GM12878 (cell line): ENCODE measurements at places on chromosomes 6 and 20.

GRCh38 chr6:45835721-45836437 lies 179.8 kb downstream of the CLIC5 start:
- DNase-seq: no peak

DNA sequence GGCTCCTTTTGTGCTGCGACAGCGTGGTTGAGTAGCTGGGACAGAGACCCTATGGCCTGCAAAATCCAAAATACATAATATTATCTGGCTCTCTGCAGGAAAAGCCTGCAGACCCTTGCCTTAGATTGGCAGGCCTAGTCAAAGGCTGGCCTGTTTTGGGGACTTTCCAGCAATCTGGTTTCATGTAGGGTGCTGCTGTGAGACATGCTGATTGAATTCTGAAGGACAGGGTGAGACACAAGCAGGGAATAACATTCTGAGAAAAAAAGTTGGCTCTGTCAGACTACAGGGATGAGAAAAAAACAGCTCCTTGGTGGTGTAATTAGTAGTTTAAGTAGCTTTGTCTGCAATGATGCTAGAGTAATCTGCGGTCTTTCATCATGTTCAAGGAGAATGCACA lies 402.7 kb upstream of the AGPAT4 start:
- DNase-seq: no peak

GRCh38 chr20:21149344-21149743 lies 23.5 kb downstream of the KIZ start:
- DNase-seq: no peak

DNA sequence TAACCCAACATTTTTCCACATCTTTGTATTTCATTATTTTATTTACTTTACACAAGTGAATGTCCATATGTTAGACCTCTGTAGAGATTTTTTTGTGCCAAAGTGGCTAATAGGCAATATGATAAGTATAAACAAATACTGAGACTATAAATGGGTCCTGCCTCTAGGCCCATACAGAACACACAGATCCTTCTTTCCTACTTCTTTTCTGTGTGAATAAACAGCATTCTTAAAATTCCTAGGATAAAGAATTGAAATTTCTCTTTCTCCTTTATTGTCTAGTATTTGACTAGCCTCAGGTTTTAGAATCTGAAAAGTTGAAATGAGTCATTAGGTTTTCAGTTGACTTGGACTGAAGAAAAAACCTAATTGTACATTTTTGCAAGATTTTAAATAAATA lies 46.3 kb upstream of the HS3ST5 start:
- no peak for DNase-seq

DNA sequence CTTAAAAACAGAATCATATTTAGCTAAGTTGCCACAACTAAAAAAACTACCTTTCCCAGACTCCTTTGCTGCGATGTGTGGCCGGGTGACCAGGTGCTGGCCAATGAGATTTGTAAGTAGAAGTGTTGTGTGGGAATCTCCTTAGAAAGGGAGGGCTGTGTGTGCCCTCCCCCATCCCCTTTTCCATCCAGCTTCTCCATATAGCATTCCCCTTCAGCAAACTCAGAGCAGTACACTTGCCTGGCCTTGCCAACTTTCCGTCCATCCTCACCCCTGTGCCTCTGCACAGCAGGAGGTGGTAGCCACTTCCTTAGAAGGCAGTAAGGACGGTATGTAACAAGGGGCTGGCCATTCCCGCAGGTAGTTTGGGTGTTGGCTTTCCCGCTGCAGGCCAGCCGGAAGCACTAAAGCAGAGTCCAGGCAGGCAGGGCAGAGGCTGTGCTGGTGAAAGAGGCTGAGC lies 22.3 kb upstream of the KCNK16 start:
- DNase-seq: no peak

DNA sequence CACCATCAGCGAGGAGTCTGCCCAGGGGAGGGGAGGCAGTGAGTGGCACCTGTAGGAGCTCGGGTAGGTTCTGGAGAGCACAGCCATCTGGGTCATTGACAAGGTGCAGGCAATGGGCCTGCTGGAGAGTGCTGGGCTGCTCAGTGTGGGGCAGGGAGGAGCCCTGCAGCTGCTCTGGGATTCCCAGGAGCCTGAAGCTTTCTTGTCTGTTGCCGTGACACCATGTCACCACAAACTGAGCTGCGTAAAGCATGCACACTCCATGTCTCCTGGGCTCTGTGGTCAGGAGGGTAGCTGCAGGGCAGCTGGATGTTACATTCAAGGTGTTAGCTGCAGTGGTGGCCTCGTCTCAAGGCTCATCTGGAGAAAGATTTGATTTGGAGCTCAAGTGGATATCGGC lies 4.5 kb upstream of the SLC22A1 start:
- no peak for DNase-seq

DNA sequence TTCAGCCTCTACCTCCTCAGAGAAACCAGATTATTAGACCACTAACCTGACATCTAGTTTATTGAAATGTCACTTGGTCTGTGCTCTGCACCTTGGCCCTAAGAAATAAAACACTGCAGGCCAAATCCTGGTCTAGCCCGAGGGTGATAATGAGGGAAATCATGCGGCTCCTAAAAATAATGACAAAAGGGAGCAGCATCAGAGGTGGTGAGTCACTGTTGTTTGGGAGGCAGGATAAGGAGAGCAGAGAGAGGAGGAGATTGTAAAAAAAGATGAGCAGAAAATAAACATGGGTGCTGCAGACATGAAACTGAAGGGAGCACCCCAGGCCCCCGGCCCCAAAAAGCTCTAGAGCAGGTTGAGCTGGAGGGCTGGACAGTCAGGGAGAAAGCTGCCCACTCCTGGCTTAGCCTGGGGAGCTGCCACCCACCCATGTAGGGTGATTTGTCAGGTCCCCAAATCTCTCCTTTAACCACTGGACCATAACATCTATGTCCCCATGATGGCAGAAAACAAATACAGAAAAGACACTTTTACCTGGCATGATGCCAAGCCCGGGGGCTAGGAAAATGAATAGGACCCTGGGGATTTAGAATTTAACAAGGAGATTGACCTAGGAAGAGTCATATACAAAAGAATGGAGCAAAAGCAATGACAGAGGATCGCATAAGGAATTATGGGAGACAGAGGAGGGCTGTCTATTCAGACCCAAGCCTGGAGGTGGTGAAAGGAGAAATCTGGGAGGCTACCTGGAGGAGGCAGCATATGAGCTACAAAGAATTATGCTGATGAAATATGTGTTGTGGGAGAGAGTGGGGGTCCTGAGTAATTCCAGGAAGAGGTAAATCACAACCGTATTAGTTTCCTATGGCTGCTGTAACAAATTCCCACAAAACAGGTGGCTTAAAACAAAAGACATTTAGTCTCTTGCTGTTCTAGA lies 103.7 kb downstream of the SNAP25 start:
- no peak for DNase-seq

DNA sequence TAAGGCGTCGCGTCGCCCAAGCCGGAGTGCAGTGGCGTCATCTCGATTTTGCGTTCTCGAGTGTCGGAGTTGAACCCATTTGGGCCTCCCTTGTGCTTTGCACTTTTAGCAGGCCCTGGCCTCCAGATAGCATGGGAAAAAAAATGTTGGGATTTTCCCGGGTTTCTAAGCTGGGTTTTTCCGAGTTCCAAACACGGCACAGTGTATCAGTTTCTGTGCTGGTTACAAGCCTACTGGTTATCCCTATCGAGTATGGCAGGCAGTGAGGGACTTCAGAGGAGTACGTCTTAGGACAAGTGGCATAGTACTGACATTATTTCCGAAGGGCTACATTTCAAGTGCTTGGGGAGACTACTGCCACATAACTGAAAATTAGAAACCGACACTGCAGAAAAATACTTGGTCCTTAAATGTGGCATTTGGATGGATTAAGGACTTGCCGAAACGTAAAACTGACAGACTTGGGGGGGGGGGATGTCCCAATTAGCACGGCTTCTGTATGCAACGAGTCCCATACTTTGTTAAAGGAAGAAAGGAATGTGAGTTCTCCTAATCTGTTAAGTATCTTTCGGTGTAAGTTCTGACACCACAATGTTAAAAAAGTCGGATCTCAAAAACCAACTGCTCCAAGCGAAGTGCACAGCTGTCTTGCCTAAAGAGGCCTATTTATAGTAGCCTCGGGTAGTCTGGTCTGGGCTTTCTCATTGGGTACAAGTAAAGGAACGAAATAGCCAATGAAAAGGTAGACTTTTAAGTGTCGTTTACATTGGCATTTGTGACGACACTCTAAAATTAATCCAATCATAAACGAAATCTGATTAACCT lies 70.2 kb downstream of the HFE start:
- peak; percentile 99 for DNase-seq

- DNase-seq: no peak
These were observed 610.6 kb downstream of the HDGFL1 start for GRCh38 chr6:23179994-23180393.

DNA sequence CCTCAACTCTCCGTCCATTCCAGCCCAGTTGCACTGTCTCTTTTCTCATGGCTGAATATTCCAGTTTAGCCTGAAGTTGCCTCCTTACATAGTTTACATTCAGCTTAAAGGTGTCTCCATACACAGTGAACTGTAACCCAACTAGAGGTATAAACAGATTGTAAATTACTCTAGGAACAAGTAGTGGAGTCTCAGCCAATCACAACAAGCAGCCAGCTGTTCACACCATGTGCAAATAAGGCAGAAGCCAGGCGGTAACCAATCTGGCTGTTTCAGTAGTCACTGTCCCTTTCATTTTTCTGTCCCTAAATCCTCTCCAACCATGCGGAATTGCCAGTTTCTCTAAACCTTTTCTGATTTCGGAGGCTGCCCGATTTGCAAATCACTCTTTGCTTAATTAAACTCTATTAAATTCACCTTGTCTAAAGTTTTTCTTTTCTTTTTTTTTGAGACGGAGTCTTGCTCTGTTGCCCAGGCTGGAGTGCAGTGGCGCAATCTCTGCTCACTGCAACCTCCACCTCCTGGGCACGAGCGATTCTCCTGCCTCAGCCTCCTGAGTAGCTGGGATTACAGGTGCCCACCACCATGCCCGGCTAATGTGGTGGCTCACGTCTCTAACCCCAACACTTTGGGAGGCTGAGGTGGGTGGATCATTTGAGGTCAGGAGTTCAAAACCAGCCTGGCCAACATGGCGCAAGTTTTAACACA lies 37.6 kb upstream of the GFOD1 start:
- no peak for DNase-seq

GRCh38 chr20:62754122-62754990 lies 41.9 kb upstream of the MRGBP start:
- DNase-seq: no peak

DNA sequence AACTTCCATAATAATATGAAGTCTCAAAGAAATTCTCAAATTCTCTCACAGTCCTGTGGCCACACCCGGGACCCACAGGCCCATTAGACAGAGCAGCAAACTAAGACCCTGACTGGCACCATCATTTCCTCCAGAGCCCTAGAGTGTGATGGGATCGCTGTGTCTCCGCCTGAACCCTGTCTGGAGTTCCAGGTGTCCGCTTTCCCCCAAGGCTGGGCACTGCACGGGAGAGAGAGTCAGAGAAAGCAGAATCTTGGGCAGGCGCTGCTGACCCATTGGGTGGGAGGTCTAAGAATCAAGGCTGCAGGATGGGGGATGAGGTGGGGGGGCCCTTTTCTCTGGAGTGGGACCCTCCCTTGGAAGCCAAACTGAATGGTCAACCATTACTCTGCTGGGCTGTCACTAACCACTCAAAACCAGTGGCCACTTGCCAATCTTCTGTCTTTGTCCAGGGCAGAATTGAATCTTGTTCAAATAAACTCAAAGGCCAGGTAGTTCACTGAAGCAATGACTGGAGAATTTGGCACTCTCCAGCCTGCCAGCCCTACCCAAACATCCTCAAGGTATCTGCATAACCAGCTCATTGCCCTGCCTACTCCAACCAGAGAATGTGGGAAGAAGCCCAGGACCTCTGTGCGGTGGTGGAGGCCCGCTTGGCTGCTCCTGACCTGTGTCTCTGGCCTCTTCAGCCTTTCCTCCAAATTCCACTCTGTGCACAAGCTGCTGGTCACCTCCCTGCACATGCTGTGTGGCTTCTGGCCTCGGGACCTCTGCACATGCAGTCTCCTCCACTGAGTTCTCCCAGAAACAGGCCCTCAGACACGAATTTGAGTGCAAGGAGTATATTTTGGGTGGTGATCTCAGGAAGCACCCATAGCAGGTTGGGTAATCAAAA lies 141.1 kb downstream of the CEBPB start:
- no peak for DNase-seq

DNA sequence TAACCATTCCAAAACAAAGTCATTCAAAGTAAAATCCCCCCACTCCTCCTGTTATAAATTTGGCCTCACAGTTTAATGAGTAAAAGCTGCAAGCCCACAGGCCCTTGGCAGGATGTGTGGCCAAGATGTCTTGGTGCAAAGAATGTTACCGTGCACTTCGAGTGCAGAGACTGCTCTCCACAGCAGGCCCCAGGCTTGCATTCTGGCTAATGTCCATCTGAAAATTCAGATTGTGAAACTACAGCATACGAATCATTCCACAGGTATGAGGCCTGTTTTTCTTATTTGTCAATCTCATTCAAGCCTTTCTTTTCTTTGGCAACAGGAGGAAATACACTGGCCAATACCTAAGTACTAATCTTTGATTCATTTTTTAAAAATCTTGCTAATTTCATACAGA lies 7.1 kb downstream of the RPS6KA2 start:
- no peak for DNase-seq

GRCh38 chr6:36491378-36491965 lies 48.7 kb downstream of the KCTD20 start:
- no peak for DNase-seq

GRCh38 chr20:46178891-46179290 lies 60.8 kb downstream of the CD40 start:
- DNase-seq: no peak

DNA sequence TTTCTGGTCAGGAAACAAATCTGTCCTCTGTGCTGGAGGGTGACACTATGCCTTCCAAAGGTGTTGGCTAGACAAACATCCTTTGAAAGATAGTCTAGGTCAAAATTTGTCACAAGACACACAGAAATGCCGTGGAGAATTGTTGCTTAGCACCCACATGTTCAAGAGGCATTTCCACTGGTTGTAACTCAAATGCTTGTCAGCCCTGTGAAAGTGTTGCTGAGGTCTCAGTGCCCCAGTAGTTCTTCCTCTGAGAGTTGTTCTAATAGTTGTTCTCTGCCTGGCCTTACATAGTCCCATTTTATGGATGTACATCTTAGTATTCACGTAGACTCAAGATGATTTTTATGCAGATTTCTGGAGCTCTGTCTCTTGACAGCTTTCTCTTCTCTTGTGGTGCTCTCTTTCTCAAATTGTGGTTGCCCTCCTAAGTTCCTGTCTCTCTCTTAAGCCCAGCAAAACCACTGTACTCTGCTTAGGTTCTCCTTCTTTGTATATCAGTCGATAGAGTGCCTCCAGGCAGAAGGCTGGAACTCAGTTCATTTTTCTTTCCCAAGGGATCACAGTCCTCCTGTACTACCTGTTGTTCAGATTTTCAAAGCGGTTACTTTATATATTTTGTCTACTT lies 39.5 kb upstream of the REV3L start:
- no peak for DNase-seq

DNA sequence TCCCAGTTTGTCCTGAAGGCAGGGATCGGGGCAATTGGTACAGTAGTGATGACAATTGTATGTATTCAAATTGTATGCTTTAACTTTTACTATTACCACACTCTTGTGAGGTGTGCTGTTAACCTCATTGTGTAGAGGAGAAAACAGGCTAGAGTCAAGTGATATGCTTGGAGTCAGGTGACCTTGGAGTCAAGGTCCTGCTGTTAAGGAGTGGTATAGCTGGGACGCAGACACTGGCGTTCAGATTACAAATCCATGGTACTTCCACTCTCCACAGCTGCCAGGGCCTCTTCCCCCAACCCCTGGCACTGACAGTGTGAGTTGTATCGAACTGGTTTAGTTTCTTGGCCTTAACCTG lies 10.5 kb downstream of the CNPY3 start:
- no peak for DNase-seq

- DNase-seq: no peak
These were observed 682 bp downstream of the BRD2 start for GRCh38 chr6:32968867-32969684.
